GM12865 (cell line): ENCODE measurements at places on chromosomes 7 and 10.

- DNase-seq, result peak; percentile 36
Measured at GRCh38 chr10:64115908-64116643, 594.9 kb downstream of the REEP3 start.

DNA sequence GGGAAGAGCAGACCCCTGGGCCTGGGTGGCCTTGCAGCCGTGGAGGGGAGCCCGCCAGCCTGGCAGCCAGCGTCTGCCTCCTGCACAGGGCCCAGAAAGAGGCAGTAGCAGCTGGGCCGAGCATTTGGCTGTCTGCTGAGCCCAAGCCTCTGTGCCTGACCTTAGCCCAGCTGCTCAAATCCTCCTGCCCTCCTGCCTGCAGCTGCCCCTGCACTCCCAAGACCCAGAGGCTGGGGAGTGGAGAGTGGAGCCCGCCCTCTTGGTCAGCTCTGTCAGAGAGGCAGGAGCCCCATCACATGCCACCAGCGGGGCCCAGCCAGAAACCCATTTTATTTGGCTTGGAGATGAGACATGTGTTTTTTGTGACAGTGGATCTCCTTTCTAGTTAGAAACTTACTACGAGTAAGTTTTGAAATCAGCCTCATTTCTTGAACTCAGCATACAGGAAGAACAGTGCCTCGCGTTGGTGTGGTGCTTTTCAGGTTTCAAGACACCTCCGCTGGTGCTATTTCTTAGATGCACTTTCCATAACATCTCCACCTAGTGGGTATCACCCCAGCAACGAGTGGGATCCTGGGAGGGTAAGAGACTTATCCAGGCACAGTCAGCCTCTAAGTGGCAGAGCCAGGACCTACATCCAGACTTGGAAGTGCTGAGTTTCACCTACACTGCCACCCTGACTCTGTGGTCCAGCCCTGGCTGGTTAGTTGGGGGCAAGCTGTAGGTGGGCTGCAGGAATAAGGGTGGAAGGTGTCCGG lies 477.1 kb downstream of the RPS24 start:
- DNase-seq, result no peak

DNA sequence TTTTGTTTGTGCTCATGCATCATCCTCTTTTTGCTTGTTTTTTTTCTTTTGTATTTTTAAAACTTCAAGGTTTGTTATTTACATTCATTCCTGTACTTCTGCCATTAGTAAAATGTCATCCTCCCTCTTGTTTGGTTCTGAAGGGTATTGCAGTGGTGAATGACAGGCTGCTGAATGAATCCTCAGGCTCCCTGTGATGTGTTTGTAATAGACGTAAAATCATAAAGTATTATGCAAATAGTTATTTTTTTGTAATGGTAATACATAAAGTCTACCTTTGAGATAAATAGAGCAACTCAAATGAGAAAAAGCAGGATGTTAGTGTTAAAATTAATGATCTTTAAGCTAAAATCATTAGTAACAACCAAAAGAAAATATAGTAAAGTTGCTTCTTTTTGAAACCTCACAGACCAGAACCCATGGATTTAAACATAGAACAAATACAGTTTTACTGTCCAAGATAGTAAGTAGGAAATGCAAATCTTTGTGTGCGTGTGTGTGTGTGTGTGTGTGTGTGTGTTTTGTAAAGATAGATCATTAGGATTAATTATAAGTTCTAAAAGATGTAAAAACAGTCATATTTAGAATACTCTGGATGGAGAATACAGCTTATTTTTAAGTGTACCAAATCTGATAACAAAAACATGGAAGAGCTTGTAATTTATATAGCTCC lies 4.5 kb downstream of the GLCCI1 start:
- DNase-seq, result no peak

DNA sequence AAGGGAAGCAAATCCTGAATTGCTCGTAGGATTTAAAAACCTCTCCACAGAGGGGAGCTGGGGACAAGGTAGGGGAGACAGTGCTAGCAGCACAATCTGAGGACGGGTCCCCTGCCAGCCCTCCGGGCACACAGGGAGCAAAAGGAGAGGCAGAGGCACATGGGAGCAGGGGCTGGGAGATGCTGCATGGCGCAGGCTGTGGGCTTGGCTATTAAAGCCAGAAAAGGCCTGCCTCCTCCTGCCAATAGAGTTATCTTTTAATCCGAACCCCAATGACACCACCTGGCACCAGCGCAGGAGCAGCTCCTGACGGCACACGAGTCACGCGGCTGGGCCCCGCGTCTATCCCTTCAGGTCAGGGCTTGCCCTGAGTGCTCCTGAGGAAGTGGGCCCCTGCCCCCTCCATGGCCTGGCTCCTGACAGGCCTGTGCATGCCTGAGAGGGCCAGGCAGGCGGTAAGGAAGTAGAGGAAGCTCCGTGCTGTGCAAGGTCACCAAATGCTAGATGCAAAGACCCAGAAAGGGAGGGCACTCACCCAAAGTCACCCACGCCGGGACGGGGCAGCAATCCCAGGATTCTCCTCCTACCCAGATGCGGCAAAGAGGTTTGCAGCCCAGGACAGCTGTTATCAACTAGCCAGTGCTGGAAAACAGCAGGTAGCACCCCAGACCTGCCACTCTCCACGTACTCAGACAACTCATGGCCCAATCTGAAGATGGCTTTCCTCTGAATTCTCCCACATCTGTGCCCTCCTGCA lies 28.1 kb downstream of the DLG5 start:
- peak; percentile 20 for DNase-seq

DNA sequence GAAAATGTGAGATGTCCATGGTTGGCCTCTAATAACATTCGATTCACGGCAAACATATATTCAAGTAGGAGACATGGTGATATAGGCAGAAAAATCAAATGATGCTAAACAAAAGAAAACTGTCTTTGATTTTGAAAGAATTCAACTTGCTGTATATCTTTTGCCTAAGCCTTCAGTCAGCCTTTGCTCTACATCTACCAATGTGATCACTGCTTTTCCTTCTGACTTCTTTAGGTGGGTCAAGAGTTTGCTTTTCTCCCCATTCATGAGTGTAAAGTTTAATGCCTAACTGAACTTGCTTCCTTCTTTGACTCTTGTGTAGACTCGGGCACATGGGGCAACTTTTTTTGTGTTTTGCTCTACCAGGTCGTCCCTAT lies 417 bp upstream of the HIF1AN start:
- DNase-seq, result no peak

GRCh38 chr10:123624086-123624485 lies 42.1 kb upstream of the GPR26 start:
- DNase-seq, result no peak

GRCh38 chr7:2564970-2565540 lies 6.3 kb downstream of the IQCE start:
- no peak for DNase-seq

DNA sequence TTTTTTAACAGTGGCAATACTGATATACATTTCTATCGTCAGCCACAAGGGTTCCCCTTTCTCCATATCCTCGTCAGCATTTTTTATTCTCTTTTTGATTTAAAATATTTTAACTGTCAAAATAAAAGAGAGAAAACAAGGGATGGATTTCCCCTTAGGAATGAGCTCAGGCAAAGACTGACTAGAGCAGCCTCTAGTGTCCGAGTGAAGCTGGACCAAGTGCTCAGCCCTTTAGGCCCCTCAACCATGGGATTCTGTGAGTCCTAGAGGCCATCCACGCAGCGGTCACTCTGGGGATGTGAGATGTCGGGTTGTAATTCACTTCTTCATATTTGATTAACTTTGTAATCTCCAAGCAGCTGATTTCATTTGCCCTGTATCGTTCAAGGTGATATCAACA lies 137.4 kb upstream of the RNF32 start:
- DNase-seq, result no peak

- peak; percentile 27 for DNase-seq
Measured at GRCh38 chr10:89861584-89862301, 160.4 kb downstream of the KIF20B start.

DNA sequence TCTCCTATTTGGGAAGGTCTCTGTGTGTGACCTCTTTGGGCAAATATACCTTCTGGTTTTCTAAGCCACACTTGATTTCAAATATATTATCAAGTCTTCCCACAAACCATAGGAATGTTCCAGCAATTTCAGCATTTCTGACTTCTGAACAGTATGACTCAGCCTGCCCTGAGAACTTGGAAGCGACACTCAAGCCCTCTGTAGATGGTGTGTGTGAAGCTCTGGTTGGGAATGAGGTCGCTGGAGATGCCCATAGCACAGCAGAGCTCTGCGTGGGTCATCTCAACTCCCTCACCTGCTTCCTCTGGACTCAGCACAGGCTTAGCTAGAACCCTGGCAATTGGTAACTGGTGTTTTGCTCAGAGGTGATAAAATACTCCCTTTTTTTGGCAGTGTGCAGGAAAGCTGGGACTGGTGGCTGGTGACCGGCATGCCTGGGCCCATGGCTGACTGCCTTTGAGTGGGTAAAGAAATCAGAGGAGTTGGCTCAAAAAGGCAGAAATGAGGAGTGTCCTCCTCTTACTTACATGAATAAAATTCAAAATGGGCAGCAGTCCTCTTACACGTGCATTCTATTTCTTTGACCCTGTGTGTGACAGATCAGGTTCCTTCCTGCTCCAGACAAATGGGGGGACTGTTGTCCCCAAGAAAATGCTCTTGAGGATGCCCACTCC lies 87.5 kb upstream of the NRP1 start:
- DNase-seq, result no peak

GRCh38 chr10:123580426-123580825 lies 85.7 kb upstream of the GPR26 start:
- DNase-seq, result no peak

DNA sequence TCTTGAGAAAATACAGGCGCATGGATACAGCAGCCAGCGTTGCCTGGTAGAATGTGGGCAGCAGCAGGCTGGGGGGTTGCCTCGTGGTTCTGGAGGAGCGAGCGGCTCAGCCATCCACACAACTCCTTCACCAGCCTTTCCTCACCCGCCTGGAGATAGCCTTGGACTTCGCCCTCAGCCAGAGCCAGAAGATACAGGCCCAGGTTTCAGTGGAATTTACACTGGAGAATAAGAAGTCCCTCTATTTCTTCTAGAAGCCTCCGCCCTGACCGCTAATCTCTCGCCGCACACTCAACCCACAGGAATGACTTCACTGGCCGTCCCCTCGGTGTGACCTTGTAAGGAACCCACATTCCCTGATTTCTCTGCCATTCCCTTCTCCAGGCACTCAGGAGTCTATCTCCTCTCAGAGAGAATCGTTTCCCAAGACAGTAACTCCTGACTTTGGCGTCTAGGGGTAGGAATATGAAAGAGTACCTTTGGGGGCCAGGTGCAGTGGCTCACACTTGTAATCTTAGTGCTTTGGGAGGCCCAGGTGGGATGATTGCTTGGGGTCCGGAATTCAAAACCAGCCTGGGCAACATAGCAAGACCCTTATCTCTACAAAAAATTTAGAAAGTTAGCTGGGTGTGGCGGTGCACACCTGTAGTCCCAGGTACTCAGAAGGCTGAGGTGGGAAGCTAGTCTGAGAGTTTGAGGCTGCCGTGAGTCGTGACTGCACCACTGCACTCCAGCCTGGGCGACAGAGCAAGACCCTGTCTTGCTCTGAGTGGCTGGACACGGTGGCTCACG lies 52.0 kb upstream of the ECHDC3 start:
- no peak for DNase-seq

- no peak for DNase-seq
Measured at GRCh38 chr10:89707372-89707771, 6.0 kb downstream of the KIF20B start.

DNA sequence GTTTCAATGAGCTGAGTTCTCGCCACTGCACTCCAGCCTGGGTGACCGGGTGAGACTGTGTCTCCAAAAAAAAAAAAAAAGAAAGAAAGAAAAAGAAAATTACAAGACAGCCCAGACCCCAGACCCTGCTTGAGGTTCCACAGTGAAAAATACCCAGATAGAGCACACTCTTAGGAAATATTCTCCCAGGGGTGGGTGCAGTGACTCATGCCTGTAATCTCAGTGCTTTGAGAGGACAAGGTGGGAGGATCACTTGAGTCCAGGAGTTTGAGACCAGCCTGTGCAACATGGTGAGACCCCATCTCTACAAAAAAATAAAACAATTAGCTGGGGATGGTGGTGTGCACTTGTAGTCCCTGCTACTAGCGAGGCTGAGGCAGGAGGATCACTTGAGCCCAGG lies 41.1 kb upstream of the GTF2IRD1 start:
- DNase-seq, result no peak

DNA sequence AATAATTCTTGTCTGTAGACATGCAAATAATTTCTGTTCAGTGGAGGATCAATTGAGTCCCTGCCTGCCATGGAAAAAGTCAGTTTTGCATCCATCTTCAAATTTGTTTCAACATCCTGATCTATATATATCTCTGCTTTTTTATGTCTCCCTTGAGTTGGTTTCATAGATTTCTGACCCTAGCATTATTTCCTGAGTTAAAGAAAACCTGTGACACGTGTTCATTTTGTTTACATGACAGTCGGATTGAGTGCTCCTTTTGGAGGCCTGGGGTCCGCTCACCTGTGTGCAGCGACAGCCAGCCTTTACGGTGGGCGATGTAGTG lies 674 bp downstream of the MRPS24 start:
- no peak for DNase-seq

GRCh38 chr7:126574276-126575250 lies 678.2 kb downstream of the GRM8 start:
- no peak for DNase-seq

GRCh38 chr7:124101173-124101768 lies 68.4 kb upstream of the TMEM229A start:
- DNase-seq, result peak; percentile 29

DNA sequence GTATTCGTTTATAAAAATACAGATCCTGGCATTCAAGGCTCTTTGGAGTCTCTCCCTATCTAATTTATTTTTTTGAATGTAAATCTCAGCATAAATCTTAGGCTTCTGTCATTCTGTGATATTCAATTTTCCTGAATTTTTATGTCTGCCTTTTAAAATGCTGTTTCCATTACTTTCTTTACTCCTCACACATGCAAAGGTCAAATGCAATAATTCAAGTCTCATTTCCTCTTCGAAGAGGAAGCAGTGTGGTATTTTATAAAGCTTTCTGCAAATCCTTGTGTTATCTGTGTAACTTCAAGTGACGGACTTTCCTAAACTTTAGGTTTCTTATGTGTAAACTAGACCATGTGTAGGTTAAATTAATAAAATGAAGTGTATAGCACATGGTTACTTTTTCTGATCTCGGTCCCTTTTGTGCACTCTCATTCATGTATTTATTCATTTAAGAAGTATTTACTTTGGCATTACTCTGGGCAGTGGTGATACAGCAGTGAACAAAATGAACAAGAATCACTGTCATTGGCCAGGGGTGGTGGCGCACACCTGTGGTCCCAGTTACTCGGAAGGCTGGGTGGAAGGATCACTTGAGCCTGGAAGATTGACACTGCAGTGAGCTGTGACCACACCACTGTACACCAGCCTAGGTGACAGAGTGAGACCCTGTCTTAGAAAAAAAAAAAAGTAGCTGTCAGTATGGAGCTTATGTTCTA lies 332.2 kb downstream of the EXOC4 start:
- no peak for DNase-seq

GRCh38 chr10:128258421-128258976 lies 132.3 kb upstream of the MKI67 start:
- DNase-seq, result no peak

DNA sequence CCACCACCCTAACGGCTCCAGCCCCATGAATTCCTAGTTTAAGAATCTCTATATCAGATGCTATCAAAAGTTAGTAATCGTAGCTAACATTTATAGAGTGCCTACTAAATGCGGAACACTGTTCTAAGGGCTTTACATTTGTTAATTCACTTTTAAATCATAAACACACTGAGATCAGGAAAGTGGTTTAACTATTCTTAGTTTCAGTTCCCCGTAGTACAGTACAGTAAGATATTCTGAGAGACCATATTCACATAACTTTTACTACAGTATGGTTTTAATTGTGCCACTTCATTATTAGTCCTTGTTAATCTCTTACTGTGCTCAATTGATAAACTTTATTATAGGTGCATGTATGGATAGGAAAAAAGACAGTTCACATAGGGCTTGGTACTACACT lies 22.5 kb downstream of the SYPL1 start:
- DNase-seq, result no peak
